NCI-H510A (cell line): ENCODE measurements at places on chromosomes 3 and 15.

- DNase-seq: no peak
Measured at GRCh38 chr3:67296039-67296892, 298.2 kb downstream of the KBTBD8 start.

DNA sequence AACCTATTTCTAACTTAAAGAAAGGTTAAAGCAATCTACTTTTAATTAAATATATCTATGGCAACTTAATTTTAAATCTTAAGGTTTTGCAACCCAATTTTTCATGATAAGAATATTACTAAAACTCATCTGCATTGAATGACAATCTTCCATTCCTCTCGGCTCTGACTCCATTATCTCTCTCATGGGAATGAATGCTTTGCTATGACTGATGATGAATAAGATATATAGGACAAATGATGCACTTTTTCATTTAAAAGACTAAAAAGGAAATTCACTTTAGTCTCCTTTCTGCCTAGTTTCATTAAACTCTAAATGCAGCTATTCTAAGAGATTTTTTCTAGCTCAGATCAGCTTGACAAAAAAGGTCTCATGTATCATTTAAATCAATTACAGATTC lies 68.7 kb downstream of the GBE1 start:
- no peak for DNase-seq

DNA sequence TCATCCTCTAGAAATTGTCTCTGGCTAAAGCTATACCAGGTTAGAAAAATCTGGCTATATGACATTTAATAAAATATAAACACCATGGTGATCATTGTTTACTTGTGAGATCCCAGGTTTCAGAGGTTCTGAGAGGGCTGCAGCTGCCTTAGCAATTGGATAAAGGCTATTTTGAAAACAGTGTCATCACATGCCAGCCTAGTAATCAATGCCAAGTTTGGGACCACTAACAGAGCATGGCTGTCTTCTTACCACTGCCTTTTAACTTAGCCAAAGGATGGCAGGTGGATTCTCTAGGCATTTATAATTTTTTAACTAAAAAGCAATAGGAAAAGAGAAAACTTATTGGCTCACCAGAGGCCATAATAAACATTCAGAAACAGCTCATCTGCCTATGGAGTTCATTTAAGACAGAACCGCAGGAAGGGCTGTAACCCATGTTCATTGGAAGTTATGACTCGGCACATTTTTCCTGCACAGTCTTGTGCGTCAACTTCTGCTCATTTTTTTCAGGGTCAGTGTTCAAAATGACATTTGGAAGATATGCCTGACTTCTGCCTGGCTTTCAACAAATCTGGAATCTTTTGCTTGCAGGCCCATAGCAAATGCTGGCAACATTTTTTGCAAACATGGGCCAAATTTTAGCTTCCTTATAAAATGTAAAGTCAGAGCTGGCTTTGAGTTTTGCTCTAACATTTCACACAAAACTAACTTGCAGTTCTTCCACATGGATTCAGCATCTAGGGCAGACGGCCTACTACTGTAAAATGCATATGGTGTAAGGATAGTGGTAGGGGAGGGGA lies 476.0 kb upstream of the TBL1XR1 start:
- no peak for DNase-seq

- DNase-seq: no peak
Measured at GRCh38 chr15:31302778-31303725, 23.6 kb upstream of the KLF13 start.

- DNase-seq: no peak
Measured at GRCh38 chr15:77897896-77898406, 179.6 kb downstream of the TBC1D2B start.
